ENCODE measurements at places on chromosomes 5 and 9.

DNA sequence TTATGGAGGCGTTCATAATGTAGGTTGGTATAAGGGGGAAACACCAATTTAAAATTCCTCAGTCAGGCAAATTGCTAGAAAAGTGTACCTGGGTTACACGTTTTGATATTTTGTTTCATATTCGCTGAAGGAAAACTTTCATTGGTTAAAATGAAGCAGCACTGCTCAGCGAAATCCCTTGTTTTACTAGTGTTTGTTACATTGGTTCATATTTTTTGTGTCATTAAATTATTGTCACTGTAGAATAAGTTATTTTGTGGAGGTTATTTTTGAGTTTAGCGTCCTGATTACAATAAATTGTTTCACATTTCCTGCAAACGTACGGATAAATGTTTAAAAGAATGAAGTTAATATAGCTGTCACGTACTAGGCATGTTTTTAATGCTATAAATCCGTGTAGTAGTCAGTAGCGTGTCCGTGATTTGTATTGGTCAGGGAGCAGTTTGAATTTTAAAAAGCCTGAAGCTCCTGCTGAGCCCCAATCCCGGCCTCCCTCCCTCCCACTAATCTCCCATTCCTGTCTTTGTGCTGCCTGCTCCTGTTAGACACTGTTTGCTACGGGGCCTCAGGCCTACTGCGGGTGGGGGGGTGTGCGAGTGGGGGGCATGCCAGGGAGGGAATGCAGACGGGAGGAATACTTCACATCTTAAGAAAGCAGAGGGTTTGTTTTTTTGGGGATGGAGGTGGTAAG, 2.0 kb downstream of the NIPBL start:
- peak; percentile 75 for DNase-seq

- DNase-seq = no peak
Measured at GRCh38 chr5:158538506-158539074, 561.1 kb downstream of the EBF1 start.

DNA sequence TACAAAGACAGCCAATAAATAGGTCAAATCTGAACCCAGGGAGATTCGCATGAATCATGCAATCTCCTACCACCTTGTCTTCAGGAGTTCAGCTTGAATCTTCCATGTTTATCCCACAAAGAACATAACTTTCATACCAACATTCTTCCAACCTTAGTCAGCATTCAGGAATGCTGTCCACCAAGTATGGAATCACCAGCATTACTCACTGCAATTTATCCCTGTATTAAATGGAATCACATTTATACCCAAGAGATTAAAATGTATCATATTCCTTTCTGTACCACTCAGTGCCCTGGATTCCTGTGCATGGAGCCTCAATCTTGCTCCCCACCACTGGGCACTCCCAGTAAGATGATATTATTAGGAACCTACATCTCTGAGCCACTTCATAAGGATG, 162.6 kb downstream of the GLIS3 start:
- no peak for DNase-seq

DNA sequence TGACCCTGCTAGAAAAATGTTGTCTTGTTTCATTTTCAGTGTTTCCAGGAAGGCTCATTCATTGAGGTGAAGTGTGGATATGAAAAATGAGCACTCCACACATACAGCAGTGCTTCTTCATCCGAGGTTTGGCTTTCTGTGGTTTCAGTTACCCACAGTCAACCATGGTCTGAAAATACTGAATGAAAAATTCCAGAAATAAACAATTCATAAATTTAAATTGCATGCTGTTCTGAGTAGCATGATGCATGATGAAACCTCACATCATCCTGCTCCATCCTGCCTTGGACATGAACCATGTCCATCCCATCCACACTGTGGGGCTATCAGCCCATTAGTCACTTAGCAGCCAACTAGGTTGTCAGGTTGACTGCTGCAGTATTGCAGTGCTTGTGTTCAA, 10.4 kb upstream of the SLC45A2 start:
- DNase-seq = no peak

DNA sequence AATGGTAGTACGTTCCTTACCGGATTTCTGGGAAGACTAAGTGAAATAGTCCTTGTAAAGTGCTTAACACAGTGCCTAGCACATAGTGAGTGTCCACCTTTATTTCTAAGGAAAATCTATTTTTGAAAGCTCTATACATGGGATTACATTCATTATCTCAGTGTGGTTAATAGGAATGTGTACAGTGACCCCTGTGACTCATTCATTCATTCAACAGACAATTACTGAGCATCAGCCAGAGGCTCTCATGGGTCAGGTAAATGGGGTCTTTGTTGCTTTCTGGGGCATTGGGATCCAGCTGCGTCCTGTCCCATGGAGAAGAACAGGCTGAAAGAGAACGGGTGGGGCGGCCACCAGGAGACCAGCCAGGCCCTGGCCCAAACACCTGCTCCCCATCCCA, 226.2 kb upstream of the TBC1D2 start:
- no peak for DNase-seq

- no peak for DNase-seq
Measured at GRCh38 chr9:123954518-123955280, 24.8 kb upstream of the DENND1A start.

- DNase-seq = no peak
Measured at GRCh38 chr9:134661299-134661698, 19.7 kb downstream of the COL5A1 start.

Data from NCI-H2081 (cell line).